ENCODE measurements at places on chromosomes 5 and 9.

DNA sequence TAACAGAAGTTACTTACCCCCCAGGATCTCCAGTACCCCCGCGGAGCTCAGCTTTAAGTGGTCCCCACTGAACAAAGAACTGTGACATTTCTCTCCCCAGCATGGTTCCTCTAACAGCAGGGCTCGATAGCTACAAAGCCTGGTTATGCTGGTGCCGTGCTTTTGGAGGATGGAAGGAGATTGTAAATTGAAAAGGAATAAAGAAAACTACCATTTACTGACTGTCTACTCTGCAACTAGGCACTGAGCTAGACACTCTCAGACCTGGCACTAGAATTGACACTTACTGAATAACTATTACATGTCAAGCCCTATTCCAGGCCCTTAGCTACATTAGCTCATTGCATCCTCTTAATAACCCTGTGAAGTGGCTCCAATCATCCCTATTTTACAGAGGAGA is 145.3 kb downstream of the TTLL11 start:
- ATAC-seq = no peak

- ATAC-seq = no peak
Observed at GRCh38 chr5:23930985-23931384, 423.6 kb downstream of the PRDM9 start.

DNA sequence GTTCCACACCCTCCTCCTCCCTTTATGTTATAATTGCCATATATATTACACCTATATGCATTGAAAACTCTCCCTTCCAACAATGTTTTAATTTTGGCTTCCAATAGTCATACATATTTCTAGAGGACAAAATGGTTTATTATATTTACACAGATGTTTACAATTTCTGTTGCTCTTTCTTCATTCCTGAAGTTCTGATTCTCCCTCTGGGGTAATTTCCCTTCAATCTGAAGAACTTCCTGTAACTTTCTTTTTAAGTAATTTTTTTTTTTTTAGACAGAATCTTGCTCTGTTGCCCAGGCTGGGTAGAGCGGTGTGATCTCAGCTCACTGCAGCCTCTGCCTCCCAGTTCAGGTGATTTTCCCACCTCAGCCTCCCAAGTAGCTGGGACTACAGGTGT is 173.0 kb upstream of the MAP1B start:
- ATAC-seq = no peak

DNA sequence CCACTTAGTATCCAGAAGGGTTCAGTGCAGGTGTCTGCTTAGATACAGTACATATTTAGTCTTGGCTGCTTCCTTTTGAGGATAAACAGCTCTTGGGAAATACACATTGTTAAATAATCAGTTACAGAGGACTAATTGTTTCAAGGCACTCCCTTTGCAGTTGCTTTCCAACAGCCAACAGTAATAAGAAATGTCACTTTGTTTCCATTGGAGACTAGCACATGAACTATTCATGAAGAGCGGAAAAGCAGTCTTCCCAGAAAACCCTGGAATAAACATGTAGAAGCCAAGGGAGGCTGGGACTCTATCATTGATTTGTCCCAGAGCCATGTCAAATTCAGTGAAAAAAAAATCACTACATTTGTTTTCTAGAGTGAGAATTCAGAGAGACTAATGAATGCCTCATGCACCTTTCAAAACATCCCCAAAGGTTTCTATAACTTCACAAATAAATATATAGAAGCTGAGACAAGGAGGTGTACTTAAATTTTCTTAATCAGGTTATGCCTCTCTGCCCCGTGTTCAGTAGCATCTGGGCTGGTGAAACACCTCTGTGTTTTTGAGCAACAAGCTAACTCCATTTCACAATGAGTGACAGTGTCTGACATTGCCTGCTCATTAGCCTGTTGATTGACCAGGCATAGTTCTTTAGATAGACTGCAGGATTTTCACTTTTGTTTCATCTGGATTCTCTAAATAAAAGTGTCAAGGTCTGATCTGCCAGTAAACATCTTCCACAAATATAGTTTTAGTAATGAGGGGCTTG is 271.5 kb downstream of the ARRDC3 start:
- ATAC-seq = no peak

GRCh38 chr9:24912767-24913166 is 367.1 kb upstream of the IZUMO3 start:
- no peak for ATAC-seq

DNA sequence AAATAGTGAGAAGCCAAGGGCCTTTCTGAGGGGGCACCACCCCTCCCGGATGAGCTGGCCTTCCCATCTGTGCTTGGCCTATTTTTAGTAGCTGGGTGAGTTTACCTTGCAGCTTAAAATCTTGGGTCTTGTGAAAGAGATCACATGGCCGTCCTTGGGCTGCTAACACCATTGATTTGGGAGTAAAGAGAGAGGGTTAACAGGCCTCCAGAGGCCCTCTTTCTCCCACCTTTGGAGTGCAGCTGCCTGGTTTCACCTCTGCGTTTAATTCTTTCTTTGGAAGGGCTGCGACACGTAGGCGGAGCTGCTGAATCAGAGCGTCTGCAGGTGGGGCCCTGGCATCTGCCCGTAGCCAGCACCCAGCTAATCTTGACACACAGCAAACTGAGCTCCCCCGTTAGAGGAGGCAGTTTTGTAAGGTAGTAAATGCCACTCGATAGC is 12.8 kb downstream of the OLFM1 start:
- ATAC-seq = no peak

GRCh38 chr5:36656556-36656955 is 50.1 kb downstream of the SLC1A3 start:
- ATAC-seq = no peak

DNA sequence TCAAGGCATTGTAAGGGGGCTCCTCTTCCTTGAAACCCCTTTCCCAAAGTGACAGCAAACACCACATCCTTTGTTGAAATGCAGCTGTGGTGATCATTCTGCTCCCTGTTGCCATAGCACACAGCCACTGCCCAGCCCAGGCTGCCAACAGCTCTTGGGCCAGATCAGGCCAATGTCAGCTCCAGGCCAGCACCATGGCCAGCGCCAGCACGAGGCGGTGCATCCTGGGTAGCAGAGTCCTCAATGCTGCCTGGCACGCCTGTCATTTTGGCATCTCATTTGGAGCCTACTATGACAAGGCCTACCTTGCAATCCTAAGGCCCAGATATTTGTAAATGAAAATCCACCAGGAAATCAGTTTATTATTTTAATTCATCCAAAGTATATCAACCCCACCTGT is 390.6 kb downstream of the DNAH5 start:
- ATAC-seq = no peak

- ATAC-seq = peak; percentile 62
Observed at GRCh38 chr9:99953861-99954507, 47.5 kb downstream of the STX17 start.

- ATAC-seq = no peak
Observed at GRCh38 chr5:162068412-162068811, 839 bp downstream of the GABRG2 start.

DNA sequence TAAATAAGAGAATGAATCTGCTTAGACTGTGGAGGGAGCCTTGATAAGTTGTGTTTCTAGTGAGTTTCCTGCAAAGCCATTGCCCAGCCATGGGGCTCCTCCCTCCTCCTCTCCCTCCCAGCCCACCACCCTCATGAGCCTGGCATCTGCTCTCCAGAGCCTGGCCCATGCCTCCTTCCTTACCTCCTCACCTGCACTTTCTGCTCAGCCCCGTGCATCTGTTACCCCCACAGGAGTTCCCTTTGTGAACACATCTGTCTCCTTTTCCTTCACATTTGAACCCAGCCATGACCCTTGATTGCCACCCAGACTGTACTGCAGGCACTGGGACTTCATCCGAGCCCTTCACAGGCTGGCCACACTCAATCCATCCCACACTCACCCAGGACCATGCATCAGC is 395.6 kb downstream of the IRX2 start:
- no peak for ATAC-seq
